ENCODE measurements at places on chromosomes 5 and 9. TPM values are rescaled to one million over a fixed set of nuclear protein-coding genes. Genes with fewer than 3 reads are reported as not detected.

The PLPPR1 gene
- not detected for total RNA-seq

The ISL1 gene
- not detected for total RNA-seq

The APBA1 gene
- 2.4 TPM for total RNA-seq

The DEPDC1B gene
- 0.94 TPM for total RNA-seq

The C9orf50 gene
- 0.12 TPM for total RNA-seq

The GABRA1 gene
- total RNA-seq = not detected

The INSYN2B gene
- 14.5 TPM for total RNA-seq

The ELOVL7 gene
- 0.12 TPM for total RNA-seq

The SPATA31C1 gene
- not detected for total RNA-seq

The MEIKIN gene
- total RNA-seq = not detected

The MLANA gene
- total RNA-seq = not detected

The DOCK8 gene
- 0.25 TPM for total RNA-seq

The AJM1 gene
- total RNA-seq = 1.1 TPM

The TAF11L5 gene
- not detected for total RNA-seq

The NMUR2 gene
- not detected for total RNA-seq

The IFNA4 gene
- not detected for total RNA-seq

The PIGO gene
- 10.8 TPM for total RNA-seq

The CEP72 gene
- total RNA-seq = 1.1 TPM

The REEP2 gene
- 6.6 TPM for total RNA-seq

The SLC4A9 gene
- not detected for total RNA-seq

The TMEM8B gene
- total RNA-seq = 3.7 TPM

The TAF11L3 gene
- not detected for total RNA-seq

The CDH9 gene
- total RNA-seq = not detected

The SMC2 gene
- 11.7 TPM for total RNA-seq

The FLT4 gene
- 2.8 TPM for total RNA-seq

The PRELID2 gene
- 0.87 TPM for total RNA-seq

The LECT2 gene
- total RNA-seq = not detected

The HNRNPH1 gene
- 149 TPM for total RNA-seq

The MOB3B gene
- total RNA-seq = 0.06 TPM

The SLC6A3 gene
- not detected for total RNA-seq

The OR2K2 gene
- not detected for total RNA-seq

The SOHLH1 gene
- not detected for total RNA-seq
